Activated CD4-positive, alpha-beta T cell treated with anti-CD3 and anti-CD28 coated beads, Interleukin-2, Interleukin-4, amounts not matched to agents 100 ng/mL and 50 ng/mL, durations not matched to agents 16 hours and 8 hours (primary cell): ENCODE measurements at places on chromosomes 2 and 18.
A peak's percentile ranks its signal among the peaks of the same experiment; 100 is the strongest.

DNA sequence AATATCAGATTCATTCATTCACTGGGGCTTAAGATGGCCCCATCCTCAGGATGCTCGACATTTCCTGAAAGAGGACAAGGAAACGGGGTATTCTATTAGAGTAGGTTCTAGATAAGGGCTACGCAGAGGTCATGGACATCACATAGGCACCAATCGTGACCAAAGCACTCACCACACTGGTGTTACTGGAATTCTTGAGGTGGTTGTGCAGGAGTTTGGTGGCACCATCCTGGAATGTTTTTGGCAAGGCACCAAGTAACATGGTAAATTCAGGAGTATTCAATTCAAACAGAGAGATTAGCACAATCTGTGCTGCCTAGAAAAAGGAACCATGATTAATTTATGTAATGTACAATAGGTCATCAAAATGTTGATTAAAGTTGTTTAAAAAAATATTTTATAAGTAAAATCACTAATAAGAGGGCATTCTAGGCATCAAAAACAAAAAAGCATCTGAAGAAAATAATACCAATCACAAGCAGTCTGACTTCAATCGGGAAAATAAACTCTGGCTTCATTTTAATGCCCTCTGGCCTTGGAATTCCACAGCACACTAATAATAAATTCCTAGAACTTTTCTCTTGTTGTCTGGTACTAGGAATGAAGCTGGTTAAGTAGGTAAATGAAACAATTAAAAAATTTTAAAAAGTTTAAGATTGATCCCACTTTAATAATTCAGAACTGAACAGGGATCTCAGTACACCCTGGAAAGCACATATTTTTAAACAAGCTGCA, 102.8 kb upstream of the TFCP2L1 start:
- no peak for DNase-seq

GRCh38 chr2:55153584-55154299, 78.4 kb downstream of the CLHC1 start:
- no peak for DNase-seq

- no peak for DNase-seq
Measured at GRCh38 chr2:101120124-101120996, 30.8 kb downstream of the TBC1D8 start.

DNA sequence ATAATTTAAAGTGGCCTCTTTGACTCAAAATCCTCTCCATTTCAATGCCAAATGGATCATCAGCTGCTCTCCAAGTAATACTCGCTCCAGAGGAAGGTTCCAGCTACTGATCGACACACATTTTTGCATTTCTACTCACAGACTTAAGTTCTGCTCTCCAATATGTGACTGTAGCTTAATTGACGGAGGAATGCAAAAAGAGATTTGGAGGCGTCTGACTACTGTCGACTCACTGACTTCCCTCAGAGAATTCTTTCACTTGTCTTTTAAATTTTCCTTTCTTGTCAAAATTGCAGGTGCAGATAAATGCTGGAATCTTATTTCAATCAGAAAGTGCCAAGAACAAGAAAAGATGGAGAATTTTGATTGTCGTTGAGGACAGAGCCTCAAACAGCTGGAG, 84.1 kb upstream of the PAPOLG start:
- no peak for DNase-seq

DNA sequence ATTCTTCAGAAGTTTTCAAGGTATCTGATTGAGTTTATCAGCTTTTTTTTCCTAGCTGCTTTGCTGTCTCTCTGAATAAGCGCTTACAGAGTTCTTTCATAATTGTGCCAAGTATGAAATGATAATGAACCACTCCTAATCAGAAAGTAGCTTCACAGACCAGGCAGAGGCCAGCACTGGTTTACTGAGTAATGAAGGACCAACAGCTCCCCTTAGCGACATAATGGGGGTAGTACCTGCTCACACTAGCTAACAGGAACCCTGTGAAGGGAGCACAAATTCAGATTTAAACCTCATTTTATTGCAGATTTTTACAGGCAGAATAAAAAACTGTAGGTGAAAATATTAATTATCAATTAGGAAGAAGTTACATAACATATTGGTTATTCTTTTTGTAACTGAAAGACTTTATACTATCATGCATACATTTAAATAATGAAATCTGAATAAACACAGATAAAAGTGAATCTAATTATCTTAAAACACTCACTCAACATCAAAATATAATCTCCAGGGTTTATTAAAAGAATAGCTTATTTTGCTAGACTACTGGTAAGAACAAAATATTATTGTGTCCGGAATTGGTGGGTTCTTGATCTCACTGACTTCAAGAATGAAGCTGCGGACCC, 53.7 kb upstream of the LRRC30 start:
- DNase-seq: peak; percentile 9

GRCh38 chr2:40448476-40449079, 3.3 kb downstream of the SLC8A1 start:
- peak; percentile 18 for DNase-seq

DNA sequence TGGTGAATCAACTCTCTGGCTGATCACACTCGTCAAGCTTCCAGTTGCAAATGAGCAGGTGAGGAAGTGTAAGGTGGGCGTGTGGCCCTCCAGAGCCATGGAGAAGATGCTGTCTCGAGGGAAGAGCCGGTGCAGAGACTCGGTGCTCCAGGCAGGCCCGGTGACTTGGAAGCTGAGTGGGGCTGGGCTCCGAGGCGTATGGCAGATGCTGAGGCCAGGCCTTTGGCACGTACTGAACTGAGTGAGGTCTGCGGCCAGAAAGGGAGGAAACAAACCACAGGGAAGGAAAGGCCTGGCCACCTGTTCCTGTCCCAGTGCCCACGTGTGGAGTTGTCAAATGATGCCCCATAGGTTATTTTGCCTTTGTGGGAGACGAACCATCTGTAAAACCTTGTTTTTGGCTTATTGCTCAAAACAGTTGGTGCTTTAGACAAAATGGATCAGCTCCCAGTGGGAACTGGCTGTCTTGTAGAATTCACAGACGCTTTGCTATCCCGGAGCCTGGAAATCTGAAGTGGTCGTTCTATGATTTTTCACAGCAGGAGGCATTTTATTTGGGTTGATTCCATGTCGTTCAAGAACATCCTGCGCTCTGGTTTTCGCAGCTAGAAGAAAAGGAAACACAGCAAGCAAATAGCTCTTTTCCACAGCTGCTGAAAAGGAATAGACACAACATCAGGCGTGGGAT, 117.5 kb upstream of the TMEM18 start:
- DNase-seq: no peak

DNA sequence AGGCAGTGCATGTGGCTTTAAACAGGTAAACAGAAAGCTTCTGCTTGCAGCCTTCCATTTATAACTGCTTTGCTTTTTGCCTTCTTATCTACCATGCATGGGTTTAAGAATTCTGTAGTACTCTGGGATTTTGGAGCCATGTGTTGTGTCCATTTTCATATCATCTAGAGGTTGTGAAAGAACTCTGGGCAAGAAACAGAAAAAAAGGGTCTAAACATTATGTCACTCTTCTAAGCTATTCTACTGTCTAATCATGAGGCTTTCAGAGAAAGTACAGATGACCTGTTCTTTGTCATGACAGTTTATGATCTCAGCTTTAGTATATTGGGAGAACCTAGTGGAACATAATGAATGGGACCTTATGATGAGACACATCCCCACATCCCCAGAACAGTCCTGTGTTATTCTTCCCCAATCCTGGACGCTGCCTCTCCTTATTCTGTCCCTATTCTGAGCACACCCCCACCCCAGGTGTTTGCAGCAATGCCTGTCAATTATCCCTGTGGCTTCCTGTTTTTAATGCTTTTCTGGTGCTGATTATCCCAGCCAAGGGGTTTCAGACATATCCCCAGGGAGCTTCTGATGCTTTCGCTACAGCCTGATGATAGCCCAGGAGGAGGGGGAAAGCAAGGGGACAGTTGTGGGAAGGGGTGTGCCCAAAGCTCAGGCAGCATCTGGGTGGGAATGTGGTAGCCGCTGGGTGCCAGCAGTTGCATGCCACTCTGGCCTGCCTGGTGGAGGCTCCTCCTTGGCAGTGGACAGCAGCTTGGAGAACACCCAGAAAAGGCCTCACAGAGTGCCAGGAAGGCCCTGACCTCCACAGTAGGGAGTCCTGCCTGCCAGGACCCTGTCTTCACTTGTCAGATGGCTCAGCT, 169.5 kb upstream of the MAP3K20 start:
- DNase-seq: no peak

- no peak for DNase-seq
Measured at GRCh38 chr18:41805341-41805740, 149.7 kb upstream of the PIK3C3 start.

DNA sequence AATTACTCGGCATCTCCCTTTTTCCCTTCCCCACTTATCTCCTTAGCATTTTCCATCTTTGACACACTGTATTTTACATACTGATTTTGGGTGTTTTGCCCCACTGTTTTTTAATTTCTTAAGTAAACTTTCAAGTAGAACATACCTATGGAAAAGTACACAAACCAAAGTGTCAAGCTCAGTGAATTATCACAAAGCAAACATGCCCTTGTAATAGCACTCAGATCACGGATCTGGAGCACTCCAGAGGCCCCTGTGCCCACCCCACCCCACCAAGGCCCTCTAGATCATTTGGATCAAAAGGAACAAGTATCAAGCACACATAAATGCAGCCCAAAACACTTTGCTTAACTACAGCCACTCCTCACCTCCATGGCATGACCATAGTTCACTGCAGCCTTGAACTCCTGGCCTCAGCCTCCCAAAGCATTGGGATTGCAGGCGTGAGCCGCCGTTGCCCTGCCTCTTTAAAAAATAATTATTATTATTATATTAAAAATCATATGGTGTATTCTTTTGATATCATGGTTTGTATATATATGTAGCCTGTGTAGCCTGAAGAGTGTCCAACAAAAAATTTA, 38.1 kb downstream of the FER1L5 start:
- no peak for DNase-seq

DNA sequence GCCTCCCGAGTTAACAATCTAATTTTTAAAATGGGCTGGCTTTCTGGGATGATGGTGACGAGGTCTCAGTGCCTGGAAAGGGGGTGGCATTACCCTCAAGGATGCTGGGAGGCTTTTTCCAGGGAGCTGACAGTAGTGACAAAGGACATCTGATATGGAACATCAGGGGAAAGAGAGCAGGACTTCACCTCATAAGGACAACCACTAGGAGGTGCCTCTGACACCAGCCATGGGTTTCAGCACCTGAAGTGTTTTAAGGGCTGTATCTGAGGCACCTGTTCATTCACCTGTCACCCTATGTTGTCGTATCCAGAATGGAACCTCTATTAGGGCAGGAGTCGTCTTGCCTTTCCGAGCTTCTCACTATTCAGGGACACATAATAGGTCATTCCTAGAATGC, 10.8 kb downstream of the IL36B start:
- DNase-seq: no peak

DNA sequence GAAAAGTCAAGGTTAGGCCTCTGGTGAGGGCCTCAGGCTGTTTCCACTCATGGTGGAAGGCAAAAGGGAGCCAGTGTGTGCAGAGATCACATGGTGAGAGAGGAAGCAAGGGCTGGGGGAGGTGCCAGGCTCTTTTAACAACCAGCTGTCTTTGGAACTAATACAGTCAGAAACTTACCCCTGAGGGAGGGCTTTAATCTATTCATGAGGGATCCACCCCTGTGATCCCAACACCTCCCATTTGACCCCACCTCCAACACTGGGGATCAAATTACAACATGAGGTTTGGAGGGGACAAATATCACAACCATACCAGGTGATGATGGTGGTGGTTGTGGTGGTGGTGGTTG, 10.9 kb downstream of the POLI start:
- DNase-seq: no peak

GRCh38 chr2:175275539-175275938, 94.0 kb upstream of the ATP5MC3 start:
- no peak for DNase-seq

DNA sequence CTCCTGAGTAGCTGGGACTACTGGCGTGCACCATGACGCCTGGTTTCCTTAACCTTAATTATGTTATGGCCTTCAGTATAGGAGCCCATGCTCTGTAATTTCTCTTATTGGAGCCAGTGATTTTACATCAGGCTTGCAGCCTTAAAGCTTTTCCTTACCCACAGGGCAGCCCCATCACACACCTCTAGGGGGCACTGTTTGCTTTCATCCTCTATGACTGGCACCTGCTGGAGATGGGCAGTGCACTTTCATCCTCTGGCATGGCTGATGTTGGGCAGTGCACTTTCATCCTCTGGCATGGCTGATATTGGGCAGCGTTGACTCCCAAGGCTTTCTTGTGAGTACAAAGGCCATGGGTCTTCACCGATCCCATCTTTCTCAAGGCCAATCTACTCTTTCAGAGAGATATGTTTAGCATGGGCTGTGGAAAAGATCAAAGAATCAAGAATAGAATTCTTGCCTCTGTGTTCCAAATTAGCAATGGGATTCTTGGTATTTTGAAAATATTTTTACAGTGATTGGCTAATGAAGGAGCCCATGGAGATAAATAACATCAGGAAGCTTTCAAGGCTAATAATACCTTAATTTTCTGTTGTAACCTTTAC, 80.7 kb upstream of the MEX3C start:
- peak; percentile 64 for DNase-seq

DNA sequence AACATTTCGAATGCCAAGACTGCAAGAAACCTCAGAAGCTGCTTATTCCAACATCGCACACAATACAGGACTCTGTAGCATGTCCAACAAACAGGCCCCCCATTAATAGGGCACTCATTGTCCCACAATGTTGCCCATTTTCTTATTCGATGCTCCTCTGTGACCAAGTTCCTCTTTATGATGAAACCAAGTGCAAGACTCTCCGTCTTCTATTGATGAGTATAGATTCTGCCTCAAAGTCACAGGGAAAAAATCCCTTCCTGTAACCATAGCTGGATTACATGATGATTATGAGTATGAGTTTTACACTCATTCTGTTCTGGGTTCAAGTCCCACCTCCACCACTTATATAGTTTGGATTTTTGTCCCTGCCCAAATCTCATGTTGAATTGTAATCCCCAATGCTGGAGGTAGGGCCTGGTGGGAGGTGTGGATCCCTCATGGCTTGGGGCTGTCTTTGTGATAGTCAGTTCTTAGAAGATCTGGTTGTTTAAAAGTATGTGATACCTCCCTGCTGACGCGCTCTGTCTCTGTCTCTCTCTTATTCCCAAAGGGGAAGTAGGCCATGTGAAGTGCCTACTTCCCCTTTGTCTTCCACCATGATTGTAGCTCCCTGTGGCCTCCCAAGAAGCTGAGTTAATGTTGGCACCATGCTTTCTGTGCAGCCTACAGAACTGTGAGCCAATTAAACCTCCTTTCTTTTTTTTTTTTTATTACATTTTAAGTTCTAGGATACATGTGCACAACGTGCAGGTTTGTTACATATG, 148.7 kb downstream of the OSR1 start:
- DNase-seq: no peak

GRCh38 chr2:20072436-20073158, 21.2 kb upstream of the LAPTM4A start:
- no peak for DNase-seq

GRCh38 chr2:238988752-238989151, 140.9 kb downstream of the TWIST2 start:
- DNase-seq: no peak

DNA sequence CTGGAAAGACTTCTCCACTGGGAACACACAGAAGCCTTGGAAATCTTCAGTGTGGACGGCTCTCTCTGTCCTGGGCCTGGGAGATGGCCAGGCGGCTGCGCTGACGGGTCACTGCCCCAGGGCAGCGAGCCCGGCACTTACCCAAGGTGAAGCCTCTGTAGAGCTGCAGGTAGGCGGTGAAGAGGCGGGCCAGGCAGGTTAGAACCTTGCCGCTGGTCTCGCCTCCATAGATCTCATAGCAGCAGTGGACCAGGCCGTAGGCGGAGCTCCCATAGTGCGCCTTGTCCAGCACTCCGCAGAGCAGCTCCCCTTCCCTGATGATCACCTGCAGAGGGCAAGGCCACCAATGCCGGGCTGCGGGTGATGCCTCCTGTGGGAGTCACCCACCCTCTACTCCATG, 53.0 kb downstream of the POLR1A start:
- DNase-seq: no peak
